Kidney glomerular epithelial cell (primary cell): ENCODE measurements at places on chromosomes 3 and 15.

- no peak for DNase-seq
Measured at GRCh38 chr3:176968631-176969030, 228.7 kb downstream of the TBL1XR1 start.

GRCh38 chr15:59105854-59106253, 908 bp downstream of the CCNB2 start:
- no peak for DNase-seq

GRCh38 chr3:127115691-127116351, 77.1 kb upstream of the PRR23E start:
- DNase-seq = no peak

GRCh38 chr15:33278816-33279612, 31.8 kb upstream of the RYR3 start:
- DNase-seq = peak; percentile 77

- peak; percentile 84 for DNase-seq
Measured at GRCh38 chr3:195197765-195198425, 73.1 kb downstream of the XXYLT1 start.

GRCh38 chr3:108153451-108153981, 62.7 kb upstream of the CD47 start:
- DNase-seq = peak; percentile 46
